ENCODE measurements at places on chromosomes 7 and 10.

- no peak for DNase-seq
Observed at GRCh38 chr10:5071411-5072198, 22.6 kb upstream of the AKR1C3 start.

GRCh38 chr10:101135141-101136006 is 4.3 kb downstream of the TLX1 start:
- DNase-seq = no peak

- DNase-seq = no peak
Observed at GRCh38 chr10:119281581-119282071, 74.3 kb downstream of the GRK5 start.

- DNase-seq = no peak
Observed at GRCh38 chr7:90312745-90313144, 8.4 kb downstream of the FAM237B start.

GRCh38 chr7:36795451-36796021 is 71.2 kb upstream of the AOAH start:
- DNase-seq = no peak

DNA sequence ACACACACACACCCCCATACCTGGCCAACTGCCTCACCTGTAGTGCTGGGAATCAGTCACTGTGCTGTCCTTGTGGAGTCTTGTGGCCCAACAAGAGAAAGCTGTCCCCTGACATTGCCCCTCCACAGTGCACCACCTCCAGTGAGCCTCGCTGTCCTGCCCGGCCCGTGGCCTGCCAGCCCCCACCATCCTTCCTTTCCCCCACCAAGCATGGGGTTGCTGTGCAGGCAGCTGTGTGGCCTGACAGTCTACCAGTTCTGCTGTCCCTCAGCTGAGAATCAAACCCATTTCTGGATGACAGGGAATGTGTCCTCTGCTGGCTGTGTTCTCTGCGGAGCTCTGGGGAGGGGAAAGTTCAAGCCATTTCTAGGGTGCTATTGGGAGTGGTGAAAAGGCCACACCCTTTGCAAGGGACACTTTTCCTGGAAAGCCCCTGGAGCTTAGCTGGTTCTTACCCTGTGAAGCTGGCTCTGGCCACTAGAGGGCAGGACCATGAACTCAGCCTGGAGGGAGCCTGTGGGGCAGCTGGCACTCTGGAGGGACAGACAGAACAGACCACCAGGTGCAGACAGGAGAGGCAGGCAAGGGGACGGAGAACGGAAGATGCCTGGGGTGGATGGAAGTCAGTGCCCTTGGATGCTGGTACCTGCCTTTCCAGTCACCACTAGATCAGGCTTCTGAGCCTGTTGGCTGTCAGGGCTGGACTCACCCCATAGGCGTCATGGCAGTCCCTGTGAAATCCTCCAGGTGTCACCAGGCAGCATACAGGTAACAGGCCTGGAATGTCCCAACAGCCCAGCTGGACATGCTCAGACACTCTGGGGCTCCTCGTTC is 10.5 kb upstream of the MTPAP start:
- peak; percentile 78 for DNase-seq

DNA sequence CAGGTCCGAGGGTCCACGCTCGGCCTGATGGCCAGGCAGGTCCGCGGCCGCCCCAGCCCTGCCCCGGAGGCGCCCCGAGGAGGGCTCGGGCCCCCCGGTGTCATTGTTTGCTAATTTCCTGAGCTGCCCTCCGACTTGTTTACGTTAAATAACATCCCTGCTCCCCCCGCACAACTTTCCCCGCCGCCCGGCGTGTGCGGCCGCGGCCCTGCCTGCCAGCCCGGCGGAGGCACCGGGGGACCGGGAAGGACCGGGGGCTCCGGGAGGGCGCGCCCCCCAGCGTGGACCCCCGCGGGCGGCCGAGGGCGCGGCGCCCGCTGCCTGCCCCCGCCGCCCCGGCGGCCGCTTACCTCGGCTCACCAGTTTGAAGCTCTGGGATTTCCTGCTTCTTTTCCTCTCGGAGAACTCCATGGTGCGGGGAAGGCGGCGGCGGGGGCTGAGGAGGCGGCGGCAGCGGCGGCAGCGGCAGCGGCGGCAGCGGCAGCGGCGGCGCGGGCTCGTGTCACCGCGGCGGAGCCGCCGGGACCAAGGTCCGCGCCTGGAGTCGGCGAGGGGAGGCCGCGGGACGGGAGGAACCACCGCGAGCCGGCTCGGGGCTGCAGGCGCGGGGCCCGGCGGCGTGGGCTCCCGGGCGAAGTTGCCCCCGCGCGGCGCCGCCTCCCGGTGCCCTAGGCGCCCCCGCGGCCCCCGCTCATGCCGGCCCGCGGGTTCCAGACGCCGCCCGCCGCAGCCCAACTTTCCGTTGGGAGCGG is 515 bp downstream of the BEND7 start:
- DNase-seq = no peak

DNA sequence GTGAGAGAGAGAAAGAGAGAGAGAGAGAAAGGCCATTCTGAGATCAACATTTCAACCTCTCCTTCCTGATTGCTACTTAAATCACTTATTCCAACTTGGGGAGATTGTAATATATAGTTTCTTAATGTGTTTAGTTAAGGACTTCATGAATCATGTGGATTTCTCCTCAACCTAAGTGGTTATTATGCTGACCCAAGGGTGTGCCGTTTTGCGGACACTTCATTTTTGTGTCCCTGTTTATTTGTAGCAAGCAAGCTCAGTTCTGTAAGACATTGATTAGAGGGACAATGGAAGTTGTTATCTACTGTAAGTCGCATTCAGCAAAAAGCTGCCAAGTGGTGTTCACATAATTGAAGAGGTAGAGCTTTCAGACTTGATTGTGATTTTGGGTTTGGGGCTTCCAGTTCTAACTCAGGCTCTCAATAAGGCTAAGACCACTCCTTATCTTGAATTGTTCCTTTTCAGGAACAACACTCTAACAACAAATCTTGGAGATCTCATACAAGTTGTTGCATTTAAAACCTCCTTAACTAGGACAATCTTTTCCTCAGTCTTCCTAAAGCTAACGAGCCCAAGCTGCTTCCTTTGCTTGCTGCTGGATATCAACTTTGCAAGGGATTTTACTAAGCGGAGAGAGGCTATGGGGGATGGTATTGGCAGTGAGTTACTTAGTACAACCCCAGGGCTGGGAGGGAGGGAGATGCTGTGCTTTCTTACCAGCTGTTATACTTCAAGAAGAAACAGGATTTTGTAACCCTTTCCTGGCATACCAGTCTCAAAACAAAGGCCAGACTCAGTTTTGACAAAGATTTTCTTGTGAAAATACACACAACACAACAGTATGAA is 19.8 kb upstream of the COL1A2 start:
- DNase-seq = no peak

DNA sequence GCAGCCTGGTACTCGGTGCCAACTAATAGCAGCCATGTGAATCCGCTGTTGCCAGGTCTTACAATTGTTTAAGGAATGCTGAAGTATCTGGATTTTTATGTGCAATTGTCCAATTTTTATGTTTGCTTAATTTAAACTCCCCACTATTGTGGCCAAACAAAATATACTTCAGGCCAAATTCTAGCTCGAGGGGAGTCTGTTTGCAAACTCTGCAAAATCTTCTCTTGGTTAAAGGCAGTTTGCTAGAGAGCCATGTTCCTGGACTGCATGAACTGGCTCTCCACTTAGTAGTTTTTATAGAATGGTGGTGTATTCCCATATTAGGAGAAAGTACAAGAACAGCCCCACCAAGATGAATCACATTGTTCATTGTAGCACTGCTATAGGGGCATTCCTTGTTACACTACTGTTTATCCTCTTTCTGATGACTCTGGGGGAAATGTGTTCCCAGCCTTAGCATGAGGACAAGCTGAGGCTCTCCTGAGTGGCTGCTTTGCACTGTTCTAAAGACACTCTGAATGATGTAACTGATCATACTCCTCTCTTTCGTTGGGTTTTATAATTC is 178.0 kb upstream of the GLI3 start:
- no peak for DNase-seq

GRCh38 chr7:106504645-106505044 is 156.3 kb downstream of the CCDC71L start:
- no peak for DNase-seq

DNA sequence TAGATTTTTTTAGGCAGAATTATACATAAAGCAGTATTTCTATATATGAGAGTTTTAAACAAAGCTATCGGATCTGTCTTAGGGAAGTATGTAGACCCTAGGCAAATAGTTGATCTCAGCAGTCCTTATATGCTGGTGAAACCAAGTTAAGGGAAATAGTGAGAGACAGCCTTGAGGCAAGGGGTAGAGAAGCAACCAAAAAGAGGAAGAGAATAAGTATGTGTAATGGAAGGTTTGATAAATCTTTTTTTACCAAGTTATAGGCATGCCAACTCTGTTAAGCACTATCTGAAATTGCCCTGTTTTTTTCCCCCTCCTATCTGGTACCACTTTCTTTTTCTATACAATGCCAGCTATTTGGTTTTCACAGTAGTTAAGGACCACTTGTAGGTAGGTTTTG is 19.9 kb downstream of the SPAG6 start:
- no peak for DNase-seq

GRCh38 chr10:11879387-11880094 is 56.4 kb downstream of the PROSER2 start:
- no peak for DNase-seq

- peak; percentile 8 for DNase-seq
Observed at GRCh38 chr10:59708816-59709394, 745 bp downstream of the SLC16A9 start.

DNA sequence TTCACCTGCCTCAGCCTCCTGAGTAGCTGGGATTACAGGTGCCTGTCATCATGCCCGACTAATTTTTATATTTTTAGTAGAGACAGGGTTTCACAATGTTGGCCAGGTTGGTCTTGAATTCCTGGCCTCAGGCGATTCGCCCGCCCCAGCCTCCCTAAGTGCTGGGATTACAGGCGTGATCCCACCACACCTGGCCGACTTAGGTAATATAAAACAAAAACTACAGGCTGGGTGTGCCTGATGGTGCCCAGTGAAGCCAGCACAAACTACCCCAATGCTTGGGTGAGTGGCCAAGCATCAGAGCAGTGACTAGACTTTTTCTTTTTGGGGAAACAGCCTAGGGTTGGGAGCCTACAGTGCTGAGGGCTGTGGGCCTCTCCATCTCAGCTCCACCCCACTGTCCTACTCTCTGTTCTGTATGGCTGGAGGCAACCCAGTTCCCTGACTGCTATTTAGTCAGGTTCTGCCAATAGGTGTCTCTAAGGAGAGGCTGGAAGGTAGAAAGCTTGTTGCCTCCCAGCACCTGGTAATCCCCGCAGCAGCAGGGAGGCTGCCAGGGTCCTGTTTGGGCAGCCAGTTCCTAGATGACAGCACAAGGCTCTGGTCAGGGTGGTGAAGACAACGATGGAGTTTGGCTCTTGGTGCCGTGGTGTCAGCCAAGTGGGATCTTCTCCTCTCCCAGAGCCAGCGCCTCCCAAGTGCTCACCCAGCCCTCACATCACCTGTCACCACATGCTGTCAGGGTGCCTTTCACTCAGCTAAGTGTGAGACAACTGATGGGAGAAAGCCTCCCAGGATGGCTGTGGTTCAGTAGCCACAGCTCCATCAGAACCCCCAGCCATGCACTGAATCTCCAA is 10.4 kb upstream of the NACAD start:
- DNase-seq = no peak

GRCh38 chr7:32091608-32092210 is 21.5 kb upstream of the PDE1C start:
- DNase-seq = no peak

- DNase-seq = no peak
Observed at GRCh38 chr7:26648554-26648953, 215.8 kb downstream of the SKAP2 start.

DNA sequence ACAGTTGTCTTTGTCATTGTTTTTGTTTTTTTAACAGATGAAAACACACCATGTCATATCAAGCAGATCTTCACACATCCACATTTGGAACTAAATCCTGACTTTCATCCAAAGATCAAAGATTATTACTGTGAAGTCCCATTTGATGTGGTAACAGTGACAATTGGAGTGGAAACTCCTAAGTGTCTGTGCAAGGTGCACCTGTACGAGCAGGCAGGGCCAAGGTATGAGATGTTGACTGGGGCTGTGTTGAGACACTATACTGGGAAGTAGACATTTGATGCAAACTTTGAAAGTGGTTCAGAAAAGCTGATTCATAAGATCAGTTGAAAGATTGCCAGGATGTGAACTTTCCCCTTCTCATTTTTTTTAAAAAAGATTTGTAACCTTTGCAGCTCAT is 152.3 kb downstream of the CPED1 start:
- no peak for DNase-seq

DNA sequence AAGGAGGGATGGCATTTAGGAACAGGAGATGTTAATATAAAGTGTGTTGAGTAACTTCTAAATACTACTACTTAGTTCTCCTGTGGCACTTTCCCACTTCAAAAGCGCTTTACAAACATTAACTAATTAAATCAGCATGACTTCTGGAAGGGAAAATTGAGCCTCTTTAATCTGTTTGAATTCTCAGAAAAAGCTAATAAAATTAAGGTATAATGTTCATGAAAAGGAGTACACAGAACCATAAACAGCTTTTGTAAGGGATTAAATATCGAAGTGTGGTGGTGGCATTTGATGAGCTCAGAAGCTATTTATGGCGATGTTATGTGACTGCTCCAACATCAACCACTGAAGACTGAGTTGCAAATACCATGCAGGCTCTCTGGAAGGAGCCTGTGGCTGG is 10.2 kb upstream of the VAX1 start:
- DNase-seq = no peak

DNA sequence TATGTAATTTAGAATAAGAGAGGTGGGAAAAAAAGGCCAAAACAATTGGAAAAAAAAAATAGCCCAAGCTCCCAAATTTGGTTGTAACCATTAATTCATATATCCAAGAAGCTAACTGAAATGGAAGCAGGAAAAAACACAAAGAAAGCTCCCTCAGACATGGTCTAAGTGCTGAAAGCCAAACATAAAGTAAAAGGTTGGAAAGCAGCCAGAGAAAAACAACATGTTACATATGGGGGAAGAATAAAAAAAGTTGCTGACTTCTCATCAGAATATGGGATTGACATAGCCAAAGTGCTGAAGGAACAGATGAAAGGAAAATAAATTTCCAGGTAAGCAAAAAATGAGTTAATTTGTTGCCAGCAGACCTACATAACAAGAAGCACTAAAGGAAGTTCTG is 40.3 kb downstream of the PDZD8 start:
- no peak for DNase-seq

DNA sequence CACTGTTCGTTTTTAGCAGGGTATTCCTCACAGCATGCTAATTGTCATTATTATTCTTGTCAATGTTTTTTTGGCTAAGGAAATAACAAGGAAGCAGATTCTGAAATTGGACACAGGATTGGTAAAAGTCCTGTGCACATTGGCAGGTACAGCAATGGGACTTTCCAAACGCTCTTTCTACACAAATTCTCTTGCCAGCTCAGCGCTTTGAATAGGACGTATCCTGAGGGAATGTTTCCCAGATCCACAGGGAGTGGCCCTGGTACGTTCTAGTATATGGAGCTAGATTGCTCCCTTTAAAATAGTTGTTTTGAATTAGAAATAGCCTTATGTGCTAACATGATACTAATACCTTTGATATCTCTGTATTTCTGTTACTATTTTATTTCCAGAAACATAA is 82.8 kb upstream of the GRB10 start:
- no peak for DNase-seq

- DNase-seq = no peak
Observed at GRCh38 chr10:126921974-126922525, 16.8 kb downstream of the DOCK1 start.

- DNase-seq = no peak
Observed at GRCh38 chr10:24343686-24344085, 134.7 kb downstream of the KIAA1217 start.

GRCh38 chr7:37337522-37337921 is 111.1 kb downstream of the ELMO1 start:
- DNase-seq = no peak

All from activated CD4-positive, alpha-beta T cell treated with anti-CD3 and anti-CD28 coated beads, Interleukin-2, amount 50 U/mL, for 48 hours (primary cell).